H54 (cell line): ENCODE measurements at places on chromosomes 11 and 22.
A peak's percentile ranks its signal among the peaks of the same experiment; 100 is the strongest.

DNA sequence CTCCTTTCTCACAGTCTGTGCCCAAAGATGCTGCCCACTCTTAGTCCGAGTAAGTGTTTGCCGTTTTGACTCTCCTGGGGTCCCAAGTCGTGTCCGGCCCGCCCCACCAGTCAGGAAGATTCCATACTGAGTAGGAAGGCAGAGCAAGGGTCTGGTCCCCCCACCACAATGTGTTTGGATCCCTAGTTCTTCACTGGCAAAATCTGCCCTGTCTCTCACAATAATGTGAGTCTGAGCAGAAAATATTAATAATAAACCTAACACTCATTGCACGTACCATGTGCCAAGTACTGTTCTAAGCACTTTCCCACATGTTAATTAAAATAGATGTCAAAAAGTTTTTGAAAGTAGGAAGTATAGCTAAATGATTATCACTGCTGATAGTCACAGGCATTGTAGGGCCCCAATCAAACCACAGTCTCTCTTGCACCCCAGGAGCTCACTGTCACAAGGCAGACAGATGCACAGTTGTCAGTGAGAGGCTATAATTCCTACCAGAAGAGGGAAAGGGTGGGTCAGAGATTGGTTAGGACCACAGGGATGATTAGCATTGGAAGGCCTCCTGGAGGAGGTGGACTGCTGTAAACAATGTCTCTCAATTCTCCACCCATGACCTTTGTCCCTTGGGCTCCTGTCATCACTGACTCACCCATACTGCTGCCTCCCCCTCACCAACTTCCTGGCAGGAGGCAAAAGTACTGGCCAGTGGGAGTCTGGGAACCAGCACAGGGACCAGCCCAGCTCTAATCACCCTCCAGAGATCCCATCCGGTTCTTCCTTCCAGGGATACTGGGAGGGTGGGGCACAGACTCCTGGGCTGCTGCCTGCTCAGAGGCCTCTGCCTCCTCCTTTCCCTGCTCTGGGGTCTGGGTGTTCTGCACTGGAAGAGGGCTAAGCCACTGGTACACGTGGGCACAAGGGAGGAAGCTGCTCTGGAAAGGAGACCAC is 1.0 kb upstream of the POLD4 start:
- peak; percentile 88 for DNase-seq

DNA sequence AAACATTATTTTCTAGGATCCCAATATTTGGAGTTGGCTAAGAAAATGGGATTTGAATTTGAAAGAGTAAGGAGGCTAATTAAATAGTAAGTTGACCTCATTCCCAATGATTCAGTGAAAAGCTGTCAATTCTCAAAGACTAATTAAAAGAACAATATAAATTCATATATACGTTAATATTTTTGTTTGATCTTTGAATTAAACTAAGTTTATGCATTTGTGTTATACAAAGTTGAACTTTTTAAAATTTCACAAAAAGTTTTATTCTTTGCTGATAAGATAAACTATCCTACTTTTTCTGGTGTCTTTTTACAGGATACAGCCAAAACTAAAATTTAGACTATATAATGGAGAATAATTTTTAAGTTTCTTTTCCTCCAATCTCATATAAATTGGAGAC is at the start of gene OR5L1:
Gene OR5L1, plus strand, starts transcription at position 301 of the 400 bp plus-strand sequence. CDS start 100 bp downstream, outside the sequence.
- no peak for DNase-seq

- peak; percentile 37 for DNase-seq
These were observed 25.8 kb downstream of the DDIAS start for GRCh38 chr11:82927264-82927880.

- no peak for DNase-seq
These were observed at the start of gene SCUBE1 for GRCh38 chr22:43343262-43343669. Gene SCUBE1, minus strand, starts transcription at chr22:43343372. Its CDS starts 111 bp downstream, at chr22:43343261.

DNA sequence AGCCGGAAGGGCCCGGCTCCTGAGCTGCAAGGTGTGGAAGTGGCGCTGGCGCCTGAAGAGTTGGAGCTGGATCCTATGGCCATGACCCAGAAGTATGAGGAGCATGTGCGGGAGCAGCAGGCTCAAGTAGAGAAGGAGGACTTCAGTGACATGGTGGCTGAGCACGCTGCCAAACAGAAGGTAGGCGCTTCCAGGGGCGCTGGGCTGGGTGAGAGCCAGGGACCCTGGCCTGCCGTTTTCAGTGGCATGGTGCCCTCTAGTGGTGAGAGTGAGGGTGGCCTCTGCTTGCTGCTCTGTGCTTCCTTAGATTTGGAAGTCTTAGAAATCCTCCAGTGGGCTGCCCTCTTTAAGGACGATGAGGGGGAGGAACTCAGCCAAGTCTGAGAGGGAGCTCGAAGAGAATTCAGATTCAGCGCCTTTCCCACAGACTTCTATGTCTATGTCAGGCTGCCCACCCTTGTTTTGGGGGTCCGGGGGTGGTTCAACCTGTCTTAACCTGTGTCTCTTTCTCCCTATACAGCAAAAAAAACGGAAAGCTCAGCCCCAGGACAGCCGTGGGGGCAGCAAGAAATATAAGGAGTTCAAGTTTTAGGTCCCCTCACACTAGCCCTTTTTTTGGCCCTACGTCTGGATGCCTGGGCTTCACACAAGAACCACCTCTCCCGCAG is 1.8 kb upstream of the PACS1 start:
- peak; percentile 71 for DNase-seq

DNA sequence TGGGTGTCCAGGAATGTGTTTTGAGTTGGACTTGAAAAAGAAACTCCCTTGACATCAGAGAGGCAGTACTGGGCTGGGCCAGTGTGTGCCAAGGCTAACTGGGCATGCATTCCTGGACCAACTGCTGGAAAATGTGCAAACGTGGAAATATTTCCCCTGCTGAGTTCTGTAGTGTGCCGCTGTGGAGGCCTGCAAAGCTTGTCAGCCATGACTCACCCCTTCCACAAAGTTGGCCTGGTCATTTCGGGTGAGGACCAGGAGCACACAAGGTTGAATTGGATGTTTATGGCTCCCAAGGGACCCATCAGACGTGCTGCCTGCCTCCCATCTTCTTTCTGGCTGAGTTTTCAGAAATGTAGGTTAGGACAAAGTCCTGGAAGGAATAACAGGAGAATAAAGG is 513.1 kb downstream of the MIAT start:
- peak; percentile 60 for DNase-seq

DNA sequence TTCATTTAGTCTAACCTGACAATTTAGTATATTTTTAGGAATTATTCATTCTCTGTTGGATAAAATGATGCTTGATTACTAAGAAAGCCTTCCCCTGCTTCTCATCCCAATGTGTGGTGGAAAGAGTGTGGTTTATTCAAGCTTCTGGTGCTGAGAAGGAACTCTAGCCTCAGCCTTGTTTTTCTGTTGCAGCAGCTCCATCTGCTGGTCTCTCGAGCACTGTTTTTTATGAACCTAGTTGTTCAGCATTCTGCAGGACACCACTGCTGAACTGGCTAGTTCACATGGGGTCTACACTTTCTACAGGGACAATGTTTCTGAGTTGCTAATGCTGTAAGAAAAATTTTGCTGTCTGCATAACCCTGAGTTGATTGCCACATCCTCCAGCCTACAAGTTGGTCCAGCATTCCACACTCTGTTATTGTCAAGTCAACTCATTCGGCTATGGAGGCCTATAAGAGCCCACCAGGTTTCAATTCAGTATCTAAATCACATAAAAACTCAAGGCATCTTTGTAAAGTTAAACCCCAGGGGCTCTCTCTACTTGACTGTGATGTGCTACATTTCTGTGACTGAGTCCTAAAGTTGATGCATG is 14.3 kb downstream of the OR2AG2 start:
- DNase-seq, result peak; percentile 21

GRCh38 chr11:62505440-62506091 is 41.0 kb downstream of the AHNAK start:
- DNase-seq, result no peak

DNA sequence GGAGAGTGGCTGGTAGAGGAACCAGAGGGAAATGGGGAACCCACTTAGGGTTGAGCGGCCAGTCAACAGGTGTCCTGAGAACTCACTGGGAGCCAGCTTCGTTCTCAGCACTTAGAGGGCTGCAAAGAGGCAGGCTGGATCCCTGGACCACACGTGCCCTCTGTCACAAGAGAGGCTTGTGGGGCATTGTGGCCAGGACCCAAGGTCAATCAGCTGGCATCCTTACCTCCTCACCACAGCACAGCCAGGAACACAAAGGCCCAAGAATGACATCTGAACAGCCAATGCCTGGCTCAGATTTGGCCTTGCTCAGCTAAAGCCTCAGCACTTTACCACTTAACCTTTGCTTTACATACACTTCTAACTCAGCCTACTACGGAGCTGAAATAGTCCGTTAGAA is 7.4 kb downstream of the MAPK8IP1 start:
- DNase-seq, result no peak

DNA sequence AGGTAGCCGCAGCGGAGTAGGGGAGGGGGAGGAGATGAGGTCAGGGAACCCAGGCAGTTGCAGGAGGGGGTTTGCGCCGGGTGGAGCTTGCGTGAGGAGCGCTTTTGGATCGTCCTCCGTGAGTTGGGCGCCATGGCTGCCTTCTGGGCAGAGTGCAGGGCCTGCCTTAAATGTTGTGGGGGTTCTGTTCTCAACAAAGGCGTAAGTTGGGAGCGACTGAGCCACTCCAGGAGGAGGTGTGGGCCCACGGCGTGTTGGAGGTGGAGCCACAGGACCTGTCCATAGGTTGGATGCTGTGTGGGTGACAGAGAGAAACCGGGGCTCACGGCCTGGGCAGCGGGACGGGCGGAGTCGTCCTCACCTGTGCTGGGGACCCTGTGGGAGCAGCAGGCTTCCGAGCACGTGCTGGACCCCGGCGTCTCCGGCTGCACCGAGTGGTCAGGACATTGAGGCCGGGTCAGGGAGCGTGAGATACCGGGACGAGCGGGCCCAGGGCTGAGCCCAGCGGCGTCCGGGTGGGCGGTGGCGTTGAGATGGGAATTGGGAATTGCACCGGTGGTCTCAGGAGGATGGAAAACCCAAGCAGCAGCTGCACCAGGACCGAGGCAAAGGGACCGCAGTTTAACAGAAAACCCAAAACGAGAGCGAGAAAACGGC is 977 bp upstream of the PGGHG start:
- DNase-seq, result no peak

DNA sequence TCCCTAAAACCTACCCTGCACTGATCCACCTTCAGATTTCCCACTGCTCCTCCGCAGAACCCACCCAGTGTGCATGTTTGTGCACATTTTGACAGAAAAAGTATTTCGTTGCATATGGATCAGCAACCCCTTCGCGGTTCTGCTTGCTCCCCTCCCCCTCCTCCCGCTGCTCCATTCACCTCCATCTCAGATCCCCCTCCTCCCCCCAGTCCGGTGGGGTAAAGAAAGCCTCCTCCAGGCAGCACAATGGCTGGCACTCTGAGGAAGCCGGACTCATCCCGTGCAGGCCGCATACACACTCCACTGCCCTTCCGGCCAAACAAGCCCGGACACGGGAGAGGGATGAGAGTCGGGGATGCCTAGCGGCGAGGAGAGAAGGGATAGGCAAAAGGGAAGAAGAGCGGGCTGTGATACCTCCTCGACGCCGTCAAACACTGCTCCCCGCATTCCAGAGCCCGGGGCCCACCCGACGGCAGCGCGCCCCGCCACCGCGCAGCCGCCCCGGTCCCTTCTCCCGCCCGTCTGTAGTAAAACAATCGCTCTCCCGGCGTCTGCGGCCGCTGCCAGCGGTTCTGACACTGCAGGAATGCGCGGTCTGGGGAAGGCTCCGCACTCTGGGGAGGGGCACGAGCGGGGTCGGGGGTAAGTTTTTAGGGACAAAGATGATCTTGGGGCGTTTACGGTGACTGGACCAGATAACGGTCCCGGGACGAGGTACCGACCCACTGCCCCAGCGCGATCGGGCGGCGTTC is 915 bp downstream of the FEZ1 start:
- DNase-seq, result no peak

DNA sequence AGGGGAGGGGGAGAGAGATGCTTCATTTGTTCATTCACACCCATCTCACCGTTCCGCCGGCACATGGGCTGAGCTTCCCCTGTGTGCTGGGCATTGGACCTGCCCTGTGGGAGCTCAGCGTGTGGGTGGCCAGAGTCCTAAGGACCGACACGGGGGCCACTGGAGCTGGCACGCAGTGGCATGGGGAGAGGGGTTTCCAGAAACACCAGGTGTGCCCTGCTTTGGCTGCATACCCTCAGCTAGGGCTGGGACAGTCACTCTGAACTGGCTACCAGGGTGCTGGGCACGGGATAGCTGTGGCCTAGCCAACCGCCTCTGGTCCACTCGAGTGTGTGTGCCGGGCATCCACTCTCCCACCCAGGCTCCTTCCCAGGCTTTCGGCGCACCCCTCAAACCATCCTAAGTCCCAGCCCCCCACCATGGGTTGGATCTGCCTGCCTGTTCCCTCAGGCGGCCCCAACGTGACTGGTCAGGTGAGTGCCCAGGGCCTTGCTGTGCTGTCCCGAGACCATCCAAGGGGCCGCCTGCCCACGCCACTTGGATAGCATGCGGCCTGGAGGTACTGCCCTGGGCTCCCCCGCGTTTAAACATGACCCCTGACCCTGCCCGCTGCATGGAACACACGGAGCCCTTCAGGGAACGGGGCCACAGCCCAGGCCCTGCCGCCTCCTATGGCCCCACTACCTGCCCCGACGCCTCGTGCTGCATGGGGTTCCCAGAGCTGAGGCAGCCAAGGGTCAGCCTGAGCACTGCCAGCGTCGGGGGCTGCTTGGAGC is 51.6 kb upstream of the LINC01488 start:
- DNase-seq, result no peak
